ENCODE measurements at places on chromosomes 5 and 9. TPM values are rescaled to one million over a fixed set of nuclear protein-coding genes. Genes with fewer than 3 reads are reported as not detected.
A peak's percentile ranks its signal among the peaks of the same experiment; 100 is the strongest.

DNA sequence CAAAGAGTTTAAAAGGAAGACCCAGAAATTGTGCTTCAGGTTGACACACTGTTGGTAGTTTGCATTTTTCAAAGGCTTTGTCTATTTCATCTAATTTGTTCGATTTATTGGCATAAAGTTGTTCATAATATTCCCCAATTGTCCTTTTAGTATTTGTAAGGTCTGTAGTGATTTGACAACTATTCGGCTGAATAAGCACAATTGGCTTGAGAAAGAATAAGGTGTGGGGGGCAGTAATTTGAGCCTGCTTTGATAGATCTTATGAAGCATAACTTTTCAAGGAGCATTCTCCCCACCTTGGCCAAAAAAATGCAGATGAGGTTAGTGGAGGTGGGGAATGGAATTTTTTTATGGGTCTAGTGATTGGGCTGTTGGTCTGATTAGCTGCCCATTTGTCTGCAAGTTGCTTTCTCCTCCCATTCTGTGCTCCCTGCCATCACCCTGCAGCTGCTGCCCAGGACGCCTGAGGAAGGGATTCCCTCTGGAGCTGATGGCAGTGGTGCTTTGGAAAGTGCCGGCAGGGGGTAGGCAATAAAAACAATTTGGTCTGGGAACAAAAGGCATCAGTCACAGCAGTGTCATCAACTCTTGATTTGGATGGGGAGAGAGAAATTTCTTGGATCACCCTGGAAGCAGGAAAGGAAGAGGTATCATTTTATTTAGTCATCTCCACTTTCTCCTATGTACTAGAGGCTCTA lies 26.6 kb downstream of the WNT8A start:
- no peak for DNase-seq

DNA sequence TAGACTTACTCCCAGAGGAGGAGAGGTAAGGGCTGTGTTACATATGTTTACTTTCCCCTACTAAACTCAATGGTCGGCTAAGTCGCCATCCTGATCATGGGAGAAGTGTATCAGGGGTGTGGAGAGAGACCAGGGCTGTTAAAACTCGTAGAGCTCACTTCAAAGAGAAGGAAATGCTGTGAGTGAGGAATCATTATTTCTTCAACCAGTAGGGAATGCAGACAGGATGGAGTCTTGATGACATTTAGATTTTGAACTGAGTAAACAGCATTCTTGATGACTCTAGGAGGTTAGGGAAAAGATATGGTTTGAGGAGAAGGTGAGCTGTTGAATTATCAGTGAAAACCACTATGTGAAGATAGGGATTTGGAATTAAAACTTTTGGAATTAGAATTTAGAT lies 17.3 kb downstream of the RECK start:
- DNase-seq = no peak

DNA sequence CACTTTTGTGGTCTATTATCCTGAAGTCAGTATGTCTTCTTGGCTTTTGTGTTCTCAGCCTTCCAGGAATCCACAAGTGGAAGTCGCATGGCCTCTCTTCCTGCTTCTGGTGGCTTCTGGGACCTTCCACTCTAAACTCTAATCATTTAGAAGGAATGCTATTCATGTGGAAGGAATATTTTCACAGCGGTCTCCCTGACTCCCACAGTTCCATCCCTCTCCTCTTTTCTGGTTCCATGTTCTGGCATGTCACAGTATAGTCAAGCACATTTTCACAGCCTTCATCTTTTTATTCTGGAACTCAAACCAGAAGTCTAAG lies 7.3 kb upstream of the RAI14 start:
- DNase-seq = no peak

- DNase-seq = no peak
These were observed 81.9 kb downstream of the EBF1 start for GRCh38 chr5:159017786-159018185.

DNA sequence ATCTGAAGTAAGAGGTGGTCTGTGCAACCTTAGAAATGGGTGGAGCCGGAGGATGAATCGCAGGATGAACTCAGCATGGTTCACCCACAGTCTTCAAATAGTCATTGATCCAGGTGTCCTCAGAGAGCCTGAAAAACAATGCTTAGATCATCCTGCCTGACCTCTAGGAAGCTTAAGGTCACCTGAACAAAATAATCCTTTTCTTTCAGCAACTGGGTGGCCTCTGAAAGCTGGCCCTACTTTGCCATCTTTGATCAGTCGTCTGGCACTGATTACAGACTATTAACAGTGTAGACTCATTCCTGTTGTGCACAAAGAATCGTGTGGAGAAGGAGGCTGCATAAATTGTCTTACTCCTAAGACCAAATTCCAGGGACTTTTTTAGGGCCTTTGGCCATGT lies 50.7 kb downstream of the PIP5K1B start:
- no peak for DNase-seq

- no peak for DNase-seq
These were observed 153.4 kb upstream of the MPDZ start for GRCh38 chr9:13432904-13433303.

- peak; percentile 62 for DNase-seq
These were observed 29.9 kb downstream of the CSF2 start for GRCh38 chr5:132103332-132103951.

DNA sequence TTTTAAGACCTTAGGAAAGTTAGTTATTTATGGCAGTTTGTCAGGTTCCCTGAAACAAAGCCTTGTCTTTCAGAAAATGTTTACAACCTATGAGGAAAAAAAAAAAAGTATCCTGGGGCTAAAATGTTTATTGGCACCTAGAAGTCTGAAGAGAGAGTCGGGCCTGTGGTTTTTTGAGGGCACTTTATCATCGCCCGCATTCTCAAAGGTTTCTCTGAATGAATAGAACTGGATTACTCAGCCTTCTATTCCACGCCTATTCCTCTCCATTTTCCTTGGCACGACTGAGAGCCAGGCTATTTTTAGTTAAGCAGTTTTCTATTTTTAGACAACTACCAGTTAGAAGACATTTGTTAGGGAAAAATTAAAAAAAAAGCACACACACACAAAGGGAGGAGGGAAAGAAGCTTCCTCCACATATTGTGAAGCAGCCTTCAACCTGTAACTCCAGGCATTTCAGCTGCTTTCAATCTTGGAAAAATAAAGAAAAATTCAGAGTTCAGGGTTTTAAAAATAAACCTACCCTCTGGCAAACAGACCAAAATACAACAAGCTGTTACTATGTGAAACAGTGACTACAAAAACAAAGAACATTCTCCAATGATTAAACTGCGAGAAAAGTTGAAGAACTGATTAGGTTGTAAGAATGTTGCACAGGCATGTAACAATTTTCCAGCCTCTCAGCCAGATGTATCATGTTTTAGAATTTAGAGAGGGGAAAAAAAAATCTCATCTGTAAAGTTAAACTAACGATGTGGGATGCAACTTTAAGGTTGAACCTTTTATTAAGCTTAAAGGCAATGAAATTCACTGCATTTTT lies 97.0 kb downstream of the MEF2C start:
- DNase-seq = peak; percentile 76

- DNase-seq = no peak
These were observed 21.3 kb downstream of the PWWP2A start for GRCh38 chr5:160097991-160098390.

- no peak for DNase-seq
These were observed 2.4 kb upstream of the ZSWIM6 start for GRCh38 chr5:61329550-61330128.

- DNase-seq = no peak
These were observed 11.1 kb downstream of the FCN2 start for GRCh38 chr9:134891713-134892112.

GRCh38 chr5:1850324-1851154 lies 32.2 kb downstream of the IRX4 start:
- no peak for DNase-seq

GRCh38 chr5:56620903-56621677 lies 194.3 kb upstream of the MAP3K1 start:
- DNase-seq = no peak

GRCh38 chr9:2967766-2968165 lies 123.9 kb upstream of the PUM3 start:
- DNase-seq = no peak

DNA sequence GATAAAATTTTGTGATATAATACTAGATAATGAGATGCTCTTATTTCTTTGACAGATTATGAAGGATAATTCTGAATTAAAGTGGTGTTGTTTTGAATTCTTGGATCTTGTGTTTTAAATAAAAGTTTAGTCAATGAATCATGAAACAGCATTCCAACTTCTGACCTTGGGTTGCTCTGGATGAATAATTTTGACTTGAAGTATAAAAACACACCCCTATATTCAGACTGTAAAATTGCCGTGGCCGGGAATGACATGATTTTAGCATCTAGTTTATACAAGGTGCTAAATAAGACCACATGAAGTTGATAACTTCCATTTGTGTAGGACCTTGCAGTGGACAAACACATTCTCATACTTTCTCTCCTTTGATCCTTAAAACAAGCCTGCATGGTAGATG lies 67.2 kb upstream of the DAP start:
- DNase-seq = no peak

DNA sequence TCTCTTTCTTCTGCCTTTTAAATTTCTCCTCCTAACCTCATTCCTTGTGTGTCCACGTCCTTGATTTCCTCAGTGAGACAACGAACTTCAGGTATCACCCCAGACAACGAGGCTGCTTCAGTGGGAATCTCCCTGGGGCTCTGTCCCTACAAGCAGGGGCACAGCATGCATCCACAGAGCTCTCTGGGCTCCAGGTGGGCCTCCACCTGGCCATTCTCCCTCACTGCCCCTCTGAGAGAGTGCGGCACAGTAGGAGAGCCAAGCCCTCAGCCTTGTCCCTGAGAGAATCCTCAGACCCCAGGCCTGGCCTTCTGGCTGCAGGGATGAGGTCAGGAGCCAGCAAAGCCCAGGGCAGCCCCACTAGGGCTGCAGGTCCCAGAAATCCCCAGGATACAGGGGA lies 105.3 kb downstream of the LHFPL2 start:
- DNase-seq = no peak

The MCIDAS gene
- polyA plus RNA-seq = not detected

The IQGAP2 gene
- 6.6 TPM for polyA plus RNA-seq

The ZNF366 gene
- polyA plus RNA-seq = 4.0 TPM

The UQCRQ gene
- polyA plus RNA-seq = 172 TPM

The OCLN gene
- 1.6 TPM for polyA plus RNA-seq

The MEGF10 gene
- 43.1 TPM for polyA plus RNA-seq

The AGPAT2 gene
- 19.1 TPM for polyA plus RNA-seq

The HTR4 gene
- polyA plus RNA-seq = not detected
